Astrocyte (in vitro differentiated cells and primary cell): ENCODE measurements at places on chromosomes 1 and 21. TPM values are rescaled to one million over a fixed set of nuclear protein-coding genes. Genes with fewer than 3 reads are reported as not detected.

GJA8 gene
- not detected in 2 replicates for total RNA-seq

OMA1 gene
- 5.1 and 6.0 TPM in 2 replicates for total RNA-seq

DNA sequence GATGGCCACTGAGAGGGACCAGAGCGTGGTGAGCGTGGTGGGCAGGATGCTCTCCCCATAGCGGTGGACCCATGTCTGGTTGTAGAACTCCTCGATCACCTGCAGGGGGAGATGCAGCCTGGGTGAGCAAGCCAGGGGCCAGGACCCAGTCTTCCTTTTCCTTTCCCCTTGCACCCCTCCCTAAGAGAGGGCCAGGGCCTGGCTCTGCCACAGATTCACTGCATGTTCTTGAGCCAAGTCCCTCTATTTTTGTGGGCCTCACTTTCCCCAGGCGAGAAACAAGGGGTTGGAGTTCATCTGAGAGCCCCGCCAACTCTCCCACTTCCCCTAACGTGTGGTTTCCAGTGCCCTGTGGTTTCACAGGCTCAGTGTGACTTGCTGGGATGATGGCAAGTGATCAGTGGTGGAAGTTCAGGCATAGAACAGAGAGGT lies 27.5 kb downstream of the SLC2A1 start:
- no peak for DNase-seq

HMGCS2 gene
- total RNA-seq: not detected in 2 replicates

GRCh38 chr1:9696793-9697192 lies 45.3 kb downstream of the PIK3CD start:
- no peak for DNase-seq

DNA sequence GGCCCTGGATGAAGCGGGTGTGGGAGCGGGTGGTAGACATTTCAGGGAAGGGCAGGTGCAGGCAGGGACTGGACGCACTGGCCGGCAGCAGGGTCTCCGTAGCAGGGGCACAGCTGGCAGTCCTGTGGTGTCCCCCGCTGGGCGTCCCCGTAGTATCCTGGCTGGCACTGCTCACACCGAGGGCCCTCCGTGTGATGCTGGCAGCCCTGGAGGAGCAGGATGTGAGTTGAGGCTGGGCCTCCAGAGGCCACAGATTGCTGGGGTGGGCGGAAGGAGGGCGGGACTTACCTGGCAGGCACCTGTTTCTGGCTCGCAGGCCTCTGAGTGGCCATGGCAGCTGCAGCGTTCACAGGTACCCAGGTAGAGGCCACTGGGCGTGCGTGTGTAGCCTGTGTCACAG lies 62.3 kb downstream of the LDLRAD2 start:
- DNase-seq: no peak

DNA sequence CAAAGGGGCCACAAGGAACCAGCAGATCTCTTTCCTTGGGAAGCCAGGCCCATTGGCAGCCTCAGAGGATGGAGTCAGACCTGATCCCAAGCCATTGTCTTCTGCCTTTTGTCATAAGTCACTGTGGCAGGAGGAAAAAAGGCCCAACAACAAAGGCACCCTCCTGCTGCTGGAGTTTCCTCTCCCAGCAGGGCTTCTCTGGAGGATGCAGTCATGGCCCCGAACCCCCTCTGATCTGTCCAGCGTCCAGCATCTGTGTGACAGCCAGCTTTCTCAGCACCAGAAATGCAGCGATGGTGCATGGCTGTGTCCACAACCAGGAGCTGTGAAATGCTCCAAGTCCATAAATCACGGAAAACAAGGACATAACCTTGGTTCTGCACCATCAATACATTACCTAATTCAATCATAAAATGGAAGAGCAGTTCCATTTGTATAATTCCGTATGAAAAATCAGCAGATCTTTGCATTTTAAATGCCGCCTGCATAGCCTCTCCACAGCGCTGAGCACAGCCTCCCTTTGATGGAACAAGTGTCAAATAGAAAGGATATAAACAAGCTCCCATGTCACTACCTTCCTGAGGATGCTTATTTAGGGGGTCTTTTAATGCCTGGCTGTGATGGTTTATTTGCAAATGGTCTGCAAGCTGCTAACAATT lies 30.6 kb downstream of the AJAP1 start:
- DNase-seq: no peak

GRCh38 chr21:46138383-46138970 lies 16.9 kb downstream of the FTCD start:
- DNase-seq: no peak

RGS13 gene
- total RNA-seq: not detected in 2 replicates

- DNase-seq: no peak
Measured at GRCh38 chr21:29307718-29308455, 9.2 kb downstream of the BACH1 start.

- peak; percentile 74 for DNase-seq
Measured at GRCh38 chr1:116529199-116529631, 41.6 kb downstream of the CD58 start.

DNA sequence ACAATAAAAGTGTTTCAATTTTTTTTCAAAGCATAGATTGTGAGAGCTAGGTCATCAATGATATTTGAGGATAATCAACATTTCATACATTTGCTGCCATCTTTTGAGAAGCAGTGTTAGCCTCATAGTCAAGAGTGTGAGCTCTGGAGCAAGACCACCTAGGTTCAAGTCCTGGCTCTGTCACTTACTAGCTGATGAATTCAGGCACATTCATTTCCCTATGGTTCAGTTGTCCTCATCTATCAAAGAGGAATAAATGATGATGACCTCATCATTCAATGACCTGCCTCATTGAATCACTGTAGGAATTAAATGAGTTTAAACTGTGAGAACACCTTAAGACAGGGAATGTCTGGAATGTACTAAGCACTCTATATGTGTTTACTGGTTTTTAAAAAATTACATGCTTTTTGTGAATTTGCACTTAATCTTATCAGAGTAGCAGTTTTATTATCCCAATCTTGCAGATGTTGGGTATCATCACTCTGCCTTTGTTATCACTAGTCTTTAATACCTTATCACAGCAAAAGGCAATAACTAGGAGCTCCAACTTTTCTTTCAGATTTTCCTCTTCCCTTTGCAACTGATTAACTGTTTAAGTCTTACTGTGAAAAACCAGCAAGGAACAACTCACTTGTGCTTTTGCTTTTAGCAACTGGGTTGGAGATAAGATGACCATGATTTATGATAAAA lies 47.4 kb downstream of the SLC30A10 start:
- DNase-seq: peak; percentile 6

C8A gene
- not detected in 2 replicates for total RNA-seq

GRCh38 chr1:244414543-244414942 lies 37.2 kb downstream of the ADSS2 start:
- peak; percentile 62 for DNase-seq

DNA sequence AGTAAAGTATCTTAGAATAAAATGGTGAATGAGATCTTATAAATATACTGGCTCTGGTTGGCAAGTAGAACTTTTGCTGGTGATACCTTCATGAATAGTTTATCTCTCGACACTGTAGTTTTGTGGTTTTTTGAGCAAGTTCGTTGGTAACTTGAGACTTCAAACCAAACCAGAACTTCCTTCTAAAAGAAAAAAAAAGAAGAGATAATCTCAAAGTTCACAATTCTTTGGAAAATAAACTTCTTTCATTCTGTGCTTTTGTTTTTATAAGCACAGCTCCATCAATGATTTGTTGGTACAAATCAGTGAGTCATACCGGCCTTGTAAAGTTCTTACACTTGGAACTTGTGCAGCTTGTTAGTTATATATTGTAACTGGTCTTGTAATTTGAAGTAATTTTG lies 2.3 kb downstream of the HIPK1 start:
- peak; percentile 87 for DNase-seq

LCE2D gene
- not detected in 2 replicates for total RNA-seq

GRCh38 chr1:99731384-99731783 lies 35.1 kb downstream of the FRRS1 start:
- DNase-seq: peak; percentile 64

DNA sequence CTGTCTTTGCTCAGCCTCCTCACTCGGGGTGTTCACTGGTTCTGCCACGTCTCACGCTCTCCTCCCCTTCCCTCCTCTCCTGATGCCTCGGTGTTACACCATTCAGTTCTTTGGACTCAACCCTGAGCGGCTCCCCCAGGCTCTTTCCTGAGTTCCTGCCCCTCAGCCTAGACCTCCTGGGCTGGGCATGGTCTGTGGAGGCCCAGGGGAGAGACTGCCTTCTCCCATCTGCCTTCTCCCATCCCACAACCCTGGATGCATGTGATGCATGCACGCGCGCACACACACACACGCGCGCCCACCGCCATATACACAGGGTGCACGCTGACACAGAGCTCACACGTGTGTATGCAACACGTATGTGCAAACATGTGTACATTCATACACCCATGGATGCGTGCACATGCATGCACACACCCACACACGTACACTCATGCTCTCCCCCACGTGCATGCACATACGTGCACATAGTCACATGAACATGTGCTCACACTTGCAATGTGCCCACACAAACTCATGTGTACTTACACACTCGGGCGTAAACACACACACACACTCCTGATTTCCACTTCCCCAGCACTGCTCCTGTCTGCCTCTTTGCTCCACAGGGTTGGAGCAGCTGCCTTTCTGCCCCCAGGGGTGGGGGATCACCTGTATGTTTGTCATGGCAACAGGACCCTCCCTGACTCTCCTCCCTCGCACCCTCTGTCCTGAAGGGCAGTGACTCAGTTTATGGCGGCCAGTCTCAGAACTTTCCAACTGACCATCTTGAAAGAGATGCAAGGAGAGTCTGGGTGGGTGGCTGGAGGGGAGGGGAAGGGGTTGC lies 59.0 kb downstream of the HUNK start:
- no peak for DNase-seq

BARHL2 gene
- total RNA-seq: not detected in 2 replicates

- DNase-seq: peak; percentile 50
Measured at GRCh38 chr1:34763142-34763781, 3.7 kb downstream of the GJB4 start.

PKP1 gene
- total RNA-seq: 0.07 and 0.22 TPM in 2 replicates

DNA sequence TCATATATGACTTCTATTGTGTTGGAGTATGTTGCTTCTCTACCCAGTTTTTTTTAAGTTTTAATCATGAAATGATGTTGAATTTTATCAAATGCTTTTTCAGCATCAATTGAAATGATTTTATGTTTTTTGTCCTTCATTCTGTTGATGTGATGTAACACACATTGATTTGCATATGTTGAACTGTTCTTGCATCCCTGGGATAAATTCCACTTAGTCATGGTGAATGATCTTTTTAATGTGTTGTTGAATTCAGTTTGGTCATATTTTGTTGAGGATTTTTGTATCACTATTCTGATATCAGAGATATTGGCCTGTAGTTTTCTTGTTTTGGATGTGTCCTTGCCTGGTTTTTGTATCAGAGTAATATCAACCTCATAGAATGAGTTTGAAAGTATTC lies 46.6 kb upstream of the CD55 start:
- DNase-seq: no peak
